ENCODE measurements at places on chromosomes 7 and 10. TPM values are rescaled to one million over a fixed set of nuclear protein-coding genes. Genes with fewer than 3 reads are reported as not detected.

Gene SLC37A3
- total RNA-seq = 53.2 TPM

Gene PCBD1
- total RNA-seq = 84.1 TPM

DNA sequence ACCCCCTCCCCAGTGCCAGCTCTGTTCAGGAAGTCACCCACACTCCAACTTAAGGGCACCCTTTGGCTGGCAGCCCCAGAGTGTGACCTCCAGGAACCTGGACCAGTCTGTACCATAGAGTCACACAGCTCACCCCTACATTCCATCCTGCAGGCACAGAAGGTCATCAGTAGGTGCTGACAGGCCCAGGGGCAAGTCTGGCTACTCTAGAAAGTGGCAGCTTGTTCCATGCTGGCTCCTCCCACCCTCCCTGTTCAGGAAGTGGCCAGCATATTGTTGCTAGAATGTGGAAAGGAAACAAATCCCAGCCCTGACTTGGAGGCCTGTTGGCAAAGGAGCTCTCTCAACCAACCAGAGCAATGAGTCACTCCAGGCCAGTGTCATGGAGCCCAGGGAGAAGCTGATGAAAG is 3.2 kb upstream of the NCOA4 start:
- no peak for DNase-seq

Gene GCK
- 6.7 TPM for total RNA-seq

DNA sequence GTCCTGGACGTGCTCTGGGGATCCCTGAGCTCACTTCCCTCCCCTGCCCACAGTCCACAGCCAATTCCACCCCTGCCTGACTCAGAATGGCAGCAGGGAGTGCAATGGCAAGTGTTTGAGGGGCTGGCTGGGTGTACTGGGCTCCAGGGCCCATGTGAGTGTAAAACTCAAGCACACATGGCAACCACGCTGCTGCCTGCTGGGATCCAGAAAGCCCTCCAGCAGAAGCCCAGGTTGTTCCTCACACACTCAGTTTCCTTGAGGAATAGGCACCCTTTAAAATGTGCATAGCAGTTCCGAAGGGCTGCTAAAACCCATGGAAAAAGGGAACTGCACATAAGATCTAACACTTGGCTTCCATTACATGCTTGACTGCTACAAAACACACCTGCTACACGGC is 11.3 kb upstream of the ATP6V0A4 start:
- DNase-seq = no peak

Gene BAIAP2L1
- 28.0 TPM for total RNA-seq

GRCh38 chr7:77661816-77662215 is 34.4 kb upstream of the RSBN1L start:
- DNase-seq = no peak

GRCh38 chr7:2928256-2928612 is 84.1 kb upstream of the GNA12 start:
- DNase-seq = no peak

Gene TAX1BP1
- 87.6 TPM for total RNA-seq

Gene SPDYE8
- not detected for total RNA-seq

- DNase-seq = no peak
Observed at GRCh38 chr7:81280531-81280930, 361.7 kb upstream of the SEMA3C start.

DNA sequence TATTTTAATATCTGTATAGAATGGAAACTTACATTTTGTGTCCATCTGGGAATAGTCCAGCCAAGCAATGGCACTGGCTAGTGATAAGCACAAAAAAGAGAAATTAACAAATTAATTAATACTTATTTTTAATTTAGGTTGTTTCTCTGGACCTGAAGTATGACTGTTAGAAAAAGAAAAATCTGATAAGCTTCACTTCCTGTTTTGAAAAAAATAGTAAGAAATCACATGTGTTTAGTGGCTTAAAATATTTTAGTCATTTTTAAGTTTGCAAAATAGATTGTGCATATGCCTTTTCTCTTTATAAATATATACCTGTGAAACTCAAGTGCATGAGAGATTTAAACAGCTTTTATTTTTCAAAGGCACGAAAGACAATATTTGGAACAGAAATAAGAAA is 50.1 kb upstream of the CREB5 start:
- no peak for DNase-seq

GRCh38 chr10:46328853-46329689 is 42.3 kb downstream of the ANTXRL start:
- no peak for DNase-seq

GRCh38 chr7:12741951-12742575 is 54.6 kb downstream of the ARL4A start:
- no peak for DNase-seq

GRCh38 chr7:147311336-147311735 is 1194.7 kb downstream of the CNTNAP2 start:
- no peak for DNase-seq

DNA sequence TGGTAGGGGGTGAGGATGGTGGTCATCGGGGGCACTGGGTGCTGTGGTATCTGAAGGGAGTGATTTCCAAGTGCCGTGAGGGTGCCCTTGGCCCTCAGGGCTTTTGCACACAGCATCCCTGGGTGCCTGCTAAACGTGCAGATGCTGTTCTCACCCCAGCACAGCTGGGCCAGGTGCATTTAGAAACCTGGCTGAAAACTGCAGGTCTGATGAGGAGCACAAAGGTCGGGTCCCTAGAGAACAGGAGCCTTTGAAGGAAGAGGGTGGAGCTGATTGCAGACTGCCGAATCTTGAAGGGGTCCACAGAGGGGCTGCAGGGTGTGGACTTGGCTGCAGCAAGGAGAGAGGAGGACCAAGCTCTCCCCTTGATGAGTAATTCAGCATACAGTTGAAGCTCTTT is 32.0 kb downstream of the ZMIZ1 start:
- no peak for DNase-seq

Gene PIP
- not detected for total RNA-seq

- DNase-seq = no peak
Observed at GRCh38 chr7:23956772-23957576, 247.0 kb downstream of the STK31 start.

Gene PTPN12
- 69.1 TPM for total RNA-seq

DNA sequence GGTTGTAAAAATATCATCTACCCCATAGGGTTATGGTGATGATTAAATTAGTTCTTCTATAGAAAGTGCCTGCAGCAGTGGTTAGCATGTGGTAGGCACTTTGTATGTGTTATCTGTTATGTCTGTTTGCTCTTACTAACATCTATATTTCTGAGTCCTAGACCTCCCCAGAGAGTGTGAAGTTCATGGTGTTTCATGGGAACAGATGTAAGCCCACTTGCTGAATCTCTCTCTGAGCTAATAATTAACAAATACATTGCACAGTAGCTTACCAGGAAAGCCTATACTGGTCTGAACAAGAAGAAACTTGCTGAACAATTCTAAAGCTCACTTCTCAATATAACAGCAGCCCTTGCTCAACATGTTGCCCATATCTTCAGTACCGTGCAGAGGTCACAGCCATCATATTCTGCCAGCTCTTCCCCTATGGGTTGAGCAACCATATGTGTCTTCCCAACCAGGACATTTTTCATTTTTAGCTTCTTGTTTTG is 100.1 kb downstream of the NPSR1 start:
- no peak for DNase-seq

DNA sequence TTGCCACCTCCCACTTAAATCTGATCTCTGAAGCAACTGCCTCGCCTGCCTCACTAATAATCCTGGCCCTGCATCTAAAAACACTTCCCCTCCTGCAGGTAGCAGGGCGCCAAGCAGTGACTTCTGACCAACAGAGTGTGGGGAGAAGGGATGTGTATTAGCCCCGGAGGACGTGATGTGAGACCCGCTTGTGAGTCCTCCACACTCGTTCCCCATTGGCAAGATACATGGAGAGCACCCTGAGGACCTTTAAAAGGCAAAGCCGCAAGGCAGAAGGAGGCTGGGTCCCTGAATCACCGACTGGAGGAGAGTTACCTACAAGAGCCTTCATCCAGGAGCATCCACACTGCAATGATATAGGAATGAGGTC is 6.1 kb upstream of the PILRA start:
- no peak for DNase-seq

Gene NEURL1
- 102 TPM for total RNA-seq

Gene CDK5
- 20.5 TPM for total RNA-seq

- DNase-seq = no peak
Observed at GRCh38 chr7:147997636-147998035, 592.9 kb upstream of the C7orf33 start.

Gene CROT
- total RNA-seq = 21.9 TPM

DNA sequence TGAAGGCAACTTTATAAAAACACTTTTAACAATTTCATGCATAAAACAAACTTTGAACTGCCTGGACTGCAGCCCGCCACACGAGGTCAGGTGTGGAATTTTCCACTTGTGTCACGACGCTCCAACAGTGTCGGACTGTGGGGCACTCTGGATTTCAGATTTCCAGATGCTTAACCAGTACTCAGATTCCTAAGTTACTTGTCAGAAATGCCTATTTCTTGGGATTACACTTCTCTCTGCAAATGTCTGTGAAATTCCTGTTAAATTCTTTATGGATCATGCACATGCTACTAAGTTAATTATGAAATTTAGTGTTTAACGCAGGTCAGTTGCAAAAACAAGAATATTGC is 473 bp upstream of the GPER1 start:
- DNase-seq = no peak

DNA sequence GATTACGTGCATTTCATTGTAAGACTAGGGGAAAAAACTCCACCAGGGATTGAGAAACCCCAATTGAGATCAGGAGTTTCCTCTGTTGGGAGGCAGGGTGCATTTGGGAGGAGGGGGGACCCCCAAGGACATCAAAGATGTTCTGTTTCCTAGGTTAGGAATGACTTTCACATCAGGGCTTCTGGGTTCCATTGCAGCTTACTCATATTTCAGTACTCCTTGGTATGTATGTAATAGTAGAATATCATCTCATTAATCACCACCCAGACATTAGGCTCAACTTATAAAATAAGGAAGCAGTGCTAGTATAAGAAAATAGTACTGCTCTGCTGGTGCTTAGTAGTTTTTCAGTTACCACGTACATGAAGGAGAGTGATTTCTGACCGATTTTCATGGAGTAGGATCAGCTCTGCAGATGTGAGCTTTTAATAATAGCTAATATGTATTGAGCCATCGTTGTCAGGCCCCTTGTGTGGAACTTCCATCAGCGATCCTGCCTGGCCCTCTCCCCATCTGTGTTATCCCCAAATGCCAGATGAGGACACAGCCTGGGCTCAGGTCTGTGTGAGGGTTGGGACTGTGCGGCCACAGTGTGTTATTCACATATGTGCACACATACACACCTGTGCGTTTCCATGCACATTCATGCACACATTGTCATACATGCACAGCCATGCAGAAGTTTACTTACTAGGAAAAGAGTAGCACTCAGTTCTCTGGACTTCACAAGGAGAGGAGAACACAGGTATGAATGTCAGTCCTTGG is 23.5 kb downstream of the UPP1 start:
- no peak for DNase-seq

Gene DBNL
- total RNA-seq = 62.8 TPM

Gene C7orf33
- not detected for total RNA-seq

DNA sequence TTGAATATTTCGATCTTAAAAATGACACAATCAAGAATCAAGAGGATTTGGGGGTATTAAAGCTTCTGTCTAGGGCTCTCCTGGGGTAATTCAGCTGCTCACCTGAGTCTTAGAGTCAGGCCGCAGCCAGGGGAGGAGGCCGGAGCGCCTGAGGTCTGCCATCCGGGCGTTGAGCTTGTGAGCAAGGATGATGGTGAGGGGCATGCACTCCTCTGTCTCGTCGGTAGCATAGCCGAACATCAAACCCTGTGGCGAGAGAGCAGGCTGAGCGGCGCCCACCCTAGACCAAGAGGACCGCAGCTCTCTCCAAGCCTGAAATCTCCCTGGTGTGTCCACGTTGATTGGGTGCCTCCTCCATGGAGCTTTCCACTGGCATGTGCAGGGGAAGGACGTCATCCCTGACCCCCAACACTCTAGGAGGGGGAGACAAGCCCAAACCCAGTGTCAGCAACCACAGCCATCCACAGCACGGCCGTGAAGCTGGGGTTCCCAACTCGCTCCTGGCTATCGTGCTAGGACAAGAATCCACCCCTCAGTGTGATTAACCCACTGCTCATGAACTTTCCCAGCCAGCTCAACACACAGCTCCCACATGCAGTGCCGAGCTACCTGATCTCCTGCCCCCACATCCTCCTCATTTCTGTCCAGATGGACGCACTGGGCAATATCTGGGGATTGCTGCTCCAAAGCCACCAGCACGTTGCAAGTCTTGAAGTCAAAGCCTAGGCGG is 9.2 kb downstream of the MAT1A start:
- DNase-seq = no peak

DNA sequence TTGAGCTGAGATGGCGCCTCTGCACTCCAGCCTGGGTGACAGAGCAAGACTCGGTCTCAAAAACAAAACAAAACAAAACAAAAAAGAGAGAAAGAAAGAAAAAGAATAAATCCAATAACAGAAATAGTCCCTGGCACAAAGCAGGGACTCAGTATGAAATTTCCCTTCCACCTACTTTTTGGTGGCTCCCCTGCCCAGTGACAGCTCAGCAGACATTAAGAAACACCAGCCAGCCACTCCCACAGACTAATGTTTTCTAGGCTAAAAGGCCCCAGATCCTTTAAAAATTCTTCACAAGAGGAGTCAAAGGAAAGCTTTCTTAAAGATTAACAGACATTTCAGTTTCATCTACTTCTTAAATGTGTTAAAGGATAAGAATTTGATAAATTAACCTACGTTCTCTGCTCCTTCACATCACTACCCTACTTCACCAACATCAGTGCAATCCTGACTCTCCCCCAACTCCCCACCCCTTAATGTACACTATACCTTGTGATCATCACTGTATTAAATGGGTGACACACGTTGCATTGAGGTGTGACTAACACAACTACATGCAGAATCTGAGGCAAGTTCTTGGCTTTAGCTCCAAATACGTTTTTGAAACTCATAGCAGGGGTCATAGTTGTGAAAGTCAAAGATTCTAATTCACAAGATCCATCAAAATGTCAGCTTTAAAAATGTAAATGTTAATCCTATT is 114.5 kb upstream of the CAV2 start:
- DNase-seq = no peak

Gene FAM25G
- not detected for total RNA-seq

GRCh38 chr7:139995017-139995915 is 67.5 kb downstream of the PARP12 start:
- no peak for DNase-seq

DNA sequence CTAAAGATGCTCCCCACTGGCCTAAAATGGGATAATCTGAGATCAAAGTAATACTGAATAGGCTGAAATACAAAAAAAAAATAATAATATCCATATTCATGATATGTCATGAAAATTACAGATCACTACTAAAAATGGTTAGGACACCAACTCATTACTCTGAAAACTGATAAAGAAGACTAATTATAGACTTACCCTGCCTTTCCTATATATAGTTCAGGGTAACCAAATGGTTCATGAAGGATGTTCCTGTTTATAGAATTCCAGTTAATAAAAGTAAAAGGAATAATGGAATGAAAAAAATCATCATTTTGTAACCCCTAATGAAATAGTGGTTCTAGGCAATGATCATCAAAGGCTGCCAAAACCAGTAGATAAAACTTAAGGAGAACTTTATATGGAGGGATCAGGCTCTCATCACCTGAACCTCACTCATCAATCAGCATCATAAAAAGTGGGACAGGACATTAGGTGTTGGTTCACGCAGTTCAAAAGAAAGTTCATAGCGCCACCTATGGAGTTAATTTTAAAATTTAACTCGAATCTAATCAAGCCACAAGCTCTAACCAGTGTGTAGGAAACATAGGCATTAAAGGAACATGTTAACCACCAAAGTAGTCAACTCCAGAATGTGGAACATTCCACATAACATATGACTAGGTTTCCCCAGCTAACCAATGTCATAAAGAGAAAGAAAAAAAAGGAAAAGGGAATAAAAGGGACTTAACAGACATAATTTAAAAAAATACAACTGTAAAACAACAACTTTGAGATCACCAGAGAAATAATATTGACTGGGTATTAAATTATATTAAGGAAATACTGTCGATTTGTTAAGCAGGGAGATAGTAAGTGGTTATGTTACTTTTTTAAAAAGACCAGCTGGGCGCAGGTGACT is 35.7 kb downstream of the P4HA1 start:
- no peak for DNase-seq
